T-helper 1 cell treated with Interleukin-12 subunit alpha and Interleukin-12 subunit beta and Interleukin-4 antibody, amounts not matched to agents 30 ng/mL and 1 ng/mL, for 36 hours (primary cell): ENCODE measurements at places on chromosomes 11 and 22. TPM values are rescaled to one million over a fixed set of nuclear protein-coding genes. Genes with fewer than 3 reads are reported as not detected.

Gene GRAP2
- total RNA-seq: 151 and 157 TPM in 2 replicates

Gene TSPAN18
- 44.9 and 45.8 TPM in 2 replicates for total RNA-seq

Gene TP53AIP1
- not detected in 2 replicates for total RNA-seq

Gene LDHAL6A
- total RNA-seq: 0.07 TPM in 1 of 2 replicates, not detected in the other

Gene TREH
- total RNA-seq: not detected in 2 replicates

Gene NFAM1
- 0.81 and 1.1 TPM in 2 replicates for total RNA-seq

Gene SAA4
- not detected in 2 replicates for total RNA-seq

Gene CNTF
- total RNA-seq: 2.6 and 3.1 TPM in 2 replicates

Gene NXPE1
- not detected in 2 replicates for total RNA-seq

Gene GLYATL2
- not detected in 2 replicates for total RNA-seq

Gene SCUBE1
- 0.39 and 0.44 TPM in 2 replicates for total RNA-seq

Gene KCNE3
- total RNA-seq: 0.41 TPM in 1 of 2 replicates, not detected in the other

Gene SIDT2
- 29.2 and 31.8 TPM in 2 replicates for total RNA-seq

Gene SLC25A18
- not detected in 2 replicates for total RNA-seq

Gene RIC3
- 7.7 and 8.3 TPM in 2 replicates for total RNA-seq

Gene KRTAP5-4
- total RNA-seq: not detected in 2 replicates

Gene RAB39A
- total RNA-seq: 0.12 TPM in 1 of 2 replicates, not detected in the other

Gene GANAB
- total RNA-seq: 285 and 289 TPM in 2 replicates

Gene THAP7
- total RNA-seq: 25.4 and 28.1 TPM in 2 replicates

Gene MS4A7
- total RNA-seq: not detected in 2 replicates

Gene SHISA8
- 0.90 and 1.2 TPM in 2 replicates for total RNA-seq

Gene DEFB131B
- not detected in 2 replicates for total RNA-seq

Gene NLRP14
- total RNA-seq: 0.24 and 0.34 TPM in 2 replicates

Gene CABP4
- total RNA-seq: 3.6 and 4.2 TPM in 2 replicates

Gene TRIM48
- total RNA-seq: not detected in 2 replicates

Gene FAT3
- not detected in 2 replicates for total RNA-seq

Gene SYT12
- total RNA-seq: not detected in 2 replicates

Gene MS4A6E
- total RNA-seq: not detected in 2 replicates

Gene CLNS1A
- 102 and 109 TPM in 2 replicates for total RNA-seq

Gene MRGPRE
- not detected in 2 replicates for total RNA-seq

Gene OR10D3
- not detected in 2 replicates for total RNA-seq

Gene CPT1B
- total RNA-seq: 104 and 114 TPM in 2 replicates

Gene ESAM
- 0.41 and 0.47 TPM in 2 replicates for total RNA-seq

Gene OMP
- not detected in 2 replicates for total RNA-seq
